Hair follicular keratinocyte (primary cell): ENCODE measurements at places on chromosomes 5 and 9. TPM values are rescaled to one million over a fixed set of nuclear protein-coding genes. Genes with fewer than 3 reads are reported as not detected.

The PCSK1 gene
- total RNA-seq: 0.08 TPM in 1 of 2 replicates, not detected in the other

The ARID3C gene
- total RNA-seq: 0.31 TPM in 1 of 2 replicates, not detected in the other

The RLN1 gene
- total RNA-seq: 0.42 TPM in 1 of 2 replicates, not detected in the other

The CCDC107 gene
- 17.2 and 18.8 TPM in 2 replicates for total RNA-seq

The RNF224 gene
- 0.15 TPM in 1 of 2 replicates, not detected in the other for total RNA-seq

The CDC14B gene
- total RNA-seq: 5.8 and 10.2 TPM in 2 replicates

The MCIDAS gene
- 0.27 TPM in 1 of 2 replicates, not detected in the other for total RNA-seq

The NR5A1 gene
- total RNA-seq: not detected in 2 replicates

The PCDHA12 gene
- total RNA-seq: not detected in 2 replicates

The ZNF454 gene
- total RNA-seq: 0.08 and 0.16 TPM in 2 replicates

The HAVCR1 gene
- not detected in 2 replicates for total RNA-seq

The GARNL3 gene
- 1.3 TPM in 2 replicates for total RNA-seq

The CDH9 gene
- not detected in 2 replicates for total RNA-seq

The NTMT1 gene
- total RNA-seq: 38.3 and 73.1 TPM in 2 replicates

The ZNF169 gene
- total RNA-seq: 0.62 and 1.4 TPM in 2 replicates
